Tongue (tissue), 3 donors: ENCODE measurements at places on chromosomes 2 and 18. TPM values are rescaled to one million over a fixed set of nuclear protein-coding genes. Genes with fewer than 3 reads are reported as not detected.

GRCh38 chr2:6975988-6976387 is 58.8 kb downstream of the RNF144A start:
- DNase-seq: no peak

GRCh38 chr2:9594366-9595054 is 36.3 kb downstream of the YWHAQ start:
- no peak for DNase-seq

- DNase-seq: peak; percentile 50
Measured at GRCh38 chr2:188629753-188630527, 338.3 kb downstream of the GULP1 start.

- peak; percentile 37 for DNase-seq
Measured at GRCh38 chr2:200617156-200618053, 31.6 kb downstream of the AOX1 start.

DNA sequence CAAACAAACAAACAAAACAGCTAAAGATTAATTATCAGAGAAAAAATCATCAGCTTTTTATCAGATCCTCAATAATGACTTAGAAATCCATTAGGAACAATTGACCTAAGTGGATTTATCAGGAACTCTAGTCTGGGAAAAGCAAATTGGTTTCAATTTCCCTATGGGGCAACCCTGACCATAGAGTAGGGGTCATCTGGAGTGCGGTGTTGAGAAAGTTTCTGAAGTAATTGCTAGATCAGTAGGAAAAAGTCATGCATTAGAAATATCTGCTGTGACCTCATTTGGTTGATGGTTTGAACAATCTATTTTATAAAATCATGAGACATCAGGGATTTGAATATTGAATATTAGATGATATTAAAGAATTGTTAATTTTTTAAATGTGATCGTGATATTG is 507.9 kb downstream of the TXNL1 start:
- no peak for DNase-seq

DNA sequence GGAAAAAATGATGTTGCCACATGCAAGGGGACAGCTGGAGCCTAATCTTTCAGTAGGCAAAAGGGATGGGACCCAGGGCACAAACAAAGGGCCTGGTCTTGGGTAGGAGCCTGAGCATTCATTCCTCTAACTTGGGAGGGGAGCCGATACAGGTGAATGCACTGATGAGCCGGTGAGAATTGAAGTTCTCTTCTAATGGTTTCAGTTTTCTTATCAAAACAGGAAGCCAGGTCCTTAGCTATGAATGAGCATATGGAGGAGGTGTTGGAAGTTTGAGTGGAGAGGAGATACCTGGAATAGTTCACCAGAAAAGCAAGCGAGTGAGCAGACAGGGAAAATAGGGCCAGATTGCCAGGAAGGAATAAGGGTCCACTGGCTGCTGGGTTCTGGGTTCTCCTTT is 10.1 kb downstream of the DPP4 start:
- DNase-seq: no peak

DNA sequence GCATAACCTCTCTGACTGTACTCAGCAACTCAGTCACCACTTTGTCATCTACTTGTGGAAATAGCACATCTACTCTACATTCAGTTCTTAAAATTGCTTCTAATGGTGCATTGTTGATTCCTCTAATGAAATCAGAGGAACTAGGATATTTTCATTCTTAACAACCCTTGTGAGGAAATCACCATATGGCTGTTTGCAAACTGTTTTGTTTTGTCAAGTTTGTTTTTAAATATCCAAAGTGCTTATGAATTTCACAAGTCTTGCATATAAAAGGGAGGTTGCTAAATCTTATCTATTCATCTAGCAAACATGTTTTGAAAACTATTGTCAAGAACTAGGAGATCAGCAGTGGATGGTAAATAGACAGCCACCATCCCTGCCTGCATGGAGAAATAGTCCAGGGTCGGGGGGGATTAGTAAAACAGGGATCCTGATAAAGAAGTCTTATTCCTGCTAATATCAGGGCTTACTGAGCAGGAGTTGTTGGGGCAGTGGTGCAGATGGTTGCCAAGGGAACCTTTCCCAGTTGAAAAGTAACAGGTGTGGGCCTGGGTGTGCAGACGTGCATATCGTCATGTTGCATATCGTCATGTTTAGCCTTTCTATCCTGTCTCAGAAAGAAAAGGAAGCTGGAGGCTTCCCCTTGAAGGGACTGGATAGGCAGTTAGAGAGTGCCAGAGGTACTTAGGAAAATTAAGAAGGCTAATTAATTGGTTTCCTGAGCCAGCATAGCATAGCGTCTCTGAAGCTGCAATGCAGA is 7.5 kb upstream of the MYO3B start:
- DNase-seq: peak; percentile 69

C2orf81 gene
- 1.0 TPM for total RNA-seq

NPPC gene
- total RNA-seq: 10.7 TPM

SOX11 gene
- 15.8 TPM for total RNA-seq

LYG2 gene
- not detected for total RNA-seq

RIOK3 gene
- total RNA-seq: 93.3 TPM
